ENCODE measurements at places on chromosomes 6 and 20.

- DNase-seq, result no peak
These were observed 90.8 kb downstream of the TRMT11 start for GRCh38 chr6:126076992-126077664.

GRCh38 chr20:24653306-24653705, 183.9 kb downstream of the SYNDIG1 start:
- no peak for DNase-seq

GRCh38 chr6:165597821-165598220, 65.2 kb downstream of the PDE10A start:
- no peak for DNase-seq

DNA sequence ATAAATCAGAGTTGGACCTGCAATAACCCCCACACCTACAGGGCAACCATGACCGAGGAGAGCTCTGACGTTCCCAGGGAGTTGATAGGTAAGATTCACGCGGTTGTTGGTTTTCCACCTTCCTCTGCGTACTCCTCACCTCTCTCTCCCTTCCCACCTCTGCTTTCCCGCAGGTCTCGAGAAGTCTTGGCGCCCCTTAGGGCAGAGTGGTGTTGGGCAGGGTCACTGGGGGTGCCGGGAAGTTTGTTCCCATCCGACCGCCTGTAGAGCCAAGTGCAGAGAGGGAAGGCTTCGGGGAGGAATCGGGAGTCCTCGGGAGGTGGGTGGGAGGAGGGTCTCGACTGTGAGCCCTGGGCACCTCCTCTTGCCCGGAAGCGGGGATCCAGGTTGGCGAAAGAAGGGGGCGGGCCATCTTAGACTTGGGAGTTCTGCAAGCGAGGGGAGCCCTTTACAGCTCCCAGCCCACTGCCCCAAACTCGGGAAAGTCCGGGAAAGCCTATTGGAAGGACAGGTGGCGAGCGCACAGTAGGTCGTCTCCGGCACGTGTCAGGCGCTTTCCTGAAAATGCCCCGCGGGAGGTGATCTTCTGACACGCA, 672 bp downstream of the CARMIL1 start:
- peak; percentile 35 for DNase-seq

DNA sequence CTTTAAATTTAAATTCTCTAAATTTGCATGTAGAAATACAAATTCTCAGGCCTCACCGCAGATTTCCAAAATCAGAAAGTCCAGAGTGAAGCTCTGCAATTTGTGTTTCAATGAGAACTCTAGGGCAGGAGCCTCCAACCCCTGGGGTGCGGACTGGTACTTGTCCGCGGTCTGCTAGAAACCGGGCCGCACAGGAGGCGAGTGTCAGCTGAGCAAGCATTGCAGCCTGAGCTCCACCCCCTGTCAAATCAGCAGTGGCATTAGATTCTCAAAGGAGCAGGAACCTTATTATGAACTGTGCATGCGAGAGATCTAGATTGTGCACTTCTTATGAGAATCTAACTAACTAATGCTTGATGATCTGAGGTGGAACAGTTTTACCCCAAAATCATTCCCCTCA, 203.0 kb upstream of the PCSK2 start:
- DNase-seq, result no peak

DNA sequence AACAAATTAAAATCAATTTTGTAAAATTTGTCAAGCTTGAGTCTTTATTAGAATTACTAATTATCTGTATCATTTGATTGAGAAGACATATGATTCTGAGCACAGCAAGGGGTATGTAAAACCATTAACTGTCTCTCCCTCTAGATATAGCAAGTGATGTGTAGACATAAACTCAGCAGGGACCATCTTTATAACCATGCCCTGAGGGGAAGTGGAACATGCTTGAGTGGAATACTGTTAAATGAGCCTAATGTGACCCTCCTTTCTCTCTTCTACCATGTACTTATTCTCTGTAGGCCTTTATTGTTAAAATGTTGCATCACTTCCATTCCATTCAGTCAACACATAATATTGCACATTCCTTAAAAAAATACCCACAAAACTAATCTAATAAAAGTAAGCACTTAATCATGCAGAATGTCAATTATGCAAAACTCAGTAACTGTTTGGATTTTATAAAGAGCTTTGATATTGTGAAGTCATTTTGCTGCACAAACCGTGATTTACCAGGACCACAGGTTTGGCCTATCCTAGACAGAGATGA, 896.6 kb upstream of the MANEA start:
- DNase-seq, result peak; percentile 18

DNA sequence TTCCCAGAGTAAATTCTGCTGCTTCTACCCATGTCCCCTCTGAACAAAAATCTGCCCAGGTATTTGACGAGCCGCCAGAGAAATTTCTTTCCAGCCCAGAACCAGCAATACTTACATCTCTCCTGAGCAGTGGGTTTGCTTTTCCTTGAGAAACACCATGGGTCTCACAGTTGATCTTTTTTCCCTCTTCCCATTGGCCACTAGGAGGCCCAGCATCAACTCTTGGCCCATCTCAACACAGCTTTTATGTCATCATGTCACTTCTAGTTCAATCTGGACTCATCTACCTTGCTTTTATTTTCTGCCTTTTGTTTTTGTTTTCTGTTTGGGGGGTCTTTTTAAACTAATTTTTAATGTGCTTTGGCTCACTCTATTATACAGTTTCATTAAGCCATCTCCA, 18.8 kb downstream of the MAFB start:
- no peak for DNase-seq

DNA sequence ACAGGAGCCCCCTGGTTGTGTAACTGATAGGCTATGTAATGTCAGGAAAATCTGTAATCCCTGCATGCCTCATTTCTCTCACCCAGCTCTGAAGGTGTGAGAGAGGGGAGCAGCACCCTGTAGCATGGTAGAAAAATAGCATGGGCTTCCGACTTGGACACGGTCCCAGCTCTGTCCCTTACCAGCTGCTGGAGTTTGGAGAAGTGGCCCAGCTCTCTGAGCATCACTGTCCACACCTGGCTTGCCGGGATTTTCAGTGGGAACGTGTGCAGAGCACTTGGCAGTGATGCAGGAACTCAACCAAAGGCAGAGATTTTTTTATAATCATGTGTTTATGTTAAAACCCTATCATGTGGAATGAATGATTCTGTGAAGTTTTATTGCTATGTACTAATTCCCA, 34.6 kb downstream of the STK35 start:
- no peak for DNase-seq

DNA sequence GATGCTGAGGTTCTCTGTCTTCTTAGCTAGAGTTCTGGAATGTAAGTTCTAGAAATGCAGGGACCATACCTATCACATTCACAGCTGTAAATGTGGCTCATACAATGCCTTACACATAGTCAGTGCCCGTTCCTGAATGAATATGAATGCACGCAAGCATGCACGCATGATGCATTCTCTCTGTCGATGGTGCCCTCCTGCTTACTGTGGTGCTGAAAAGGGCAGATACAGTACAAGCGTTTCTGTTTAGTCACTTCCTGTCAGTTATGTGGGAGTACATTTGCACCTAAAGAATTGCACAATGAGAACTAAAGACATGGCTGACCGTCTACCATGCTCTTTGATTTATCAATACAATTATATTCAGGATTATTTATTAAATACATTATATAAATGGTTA, 152.2 kb upstream of the SOX4 start:
- no peak for DNase-seq

DNA sequence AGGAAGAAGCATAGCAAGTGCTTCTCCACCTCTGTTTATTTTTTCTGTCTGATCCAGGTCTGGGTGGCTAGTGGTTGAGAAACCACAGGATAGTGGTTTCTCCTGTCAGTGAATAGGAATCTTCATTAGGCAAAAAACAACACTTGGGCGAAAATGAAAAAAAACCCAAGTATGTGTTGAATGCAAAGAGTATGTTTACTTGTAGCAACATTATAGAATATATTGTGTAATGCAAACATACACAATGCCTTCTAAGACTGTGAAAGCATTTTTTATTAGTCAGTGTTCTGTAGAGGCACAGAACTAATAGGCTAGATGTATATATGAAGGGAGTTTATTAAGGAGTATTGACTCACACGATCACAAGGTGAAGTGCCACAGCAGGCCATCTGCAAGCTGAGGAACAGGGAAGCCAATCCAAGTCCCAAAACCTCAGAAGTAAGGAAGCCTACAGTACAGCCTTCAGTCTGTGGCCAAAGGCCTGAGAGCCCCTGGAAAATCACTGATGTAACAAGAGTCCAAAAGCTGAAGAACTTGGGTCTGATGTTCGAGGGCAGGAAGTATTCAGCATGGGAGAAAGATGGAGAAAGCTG, 111.1 kb downstream of the UST start:
- no peak for DNase-seq

DNA sequence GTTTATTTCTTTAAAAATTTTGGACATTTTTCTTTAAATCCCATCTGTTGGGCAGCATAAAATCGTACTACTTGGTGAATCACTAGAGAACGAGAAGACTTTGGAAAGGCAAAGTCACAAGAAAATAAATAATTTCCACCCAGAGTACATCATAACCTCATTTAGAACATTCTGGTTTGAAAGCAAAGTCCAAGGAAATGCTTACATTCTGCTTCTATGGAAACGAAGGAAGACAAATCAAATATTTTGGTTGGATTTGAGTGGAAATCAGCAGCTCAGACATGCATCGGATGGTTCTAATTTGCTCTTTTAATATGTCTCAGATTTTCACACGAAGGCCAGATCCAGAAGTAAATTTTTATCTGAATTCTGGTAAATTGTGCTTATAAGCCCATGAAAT, 60.7 kb upstream of the LTV1 start:
- no peak for DNase-seq

GRCh38 chr6:31363811-31364210, 6.8 kb upstream of the HLA-B start:
- no peak for DNase-seq

GRCh38 chr6:1412901-1413300, 23.5 kb downstream of the FOXF2 start:
- DNase-seq, result no peak

DNA sequence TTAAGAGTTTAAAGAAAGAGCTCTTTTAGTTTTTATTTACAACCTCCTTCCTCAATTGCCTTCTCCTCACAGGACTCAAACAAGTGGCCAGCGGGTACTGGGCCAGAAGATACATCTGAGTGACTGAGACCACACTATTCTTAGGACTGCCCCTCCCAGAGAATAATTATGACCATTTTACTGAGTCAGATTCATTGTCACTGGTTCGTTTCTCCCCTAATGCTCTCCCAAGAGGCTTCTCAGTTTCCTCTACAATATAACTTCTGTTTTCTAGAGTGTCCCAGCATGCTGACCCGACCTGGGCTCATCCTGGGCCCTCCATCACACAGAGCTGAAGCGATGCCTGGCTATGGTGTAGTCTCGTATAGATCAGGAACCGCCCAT, 279.9 kb downstream of the CD83 start:
- no peak for DNase-seq

GRCh38 chr6:145068577-145068976, 666.7 kb downstream of the EPM2A start:
- no peak for DNase-seq

- DNase-seq, result no peak
These were observed 198.6 kb downstream of the TMEM242 start for GRCh38 chr6:157124485-157125254.

GRCh38 chr20:55273149-55273548, 732.2 kb downstream of the CBLN4 start:
- DNase-seq, result no peak

- no peak for DNase-seq
These were observed 246.3 kb downstream of the OGFRL1 start for GRCh38 chr6:71534921-71535320.

DNA sequence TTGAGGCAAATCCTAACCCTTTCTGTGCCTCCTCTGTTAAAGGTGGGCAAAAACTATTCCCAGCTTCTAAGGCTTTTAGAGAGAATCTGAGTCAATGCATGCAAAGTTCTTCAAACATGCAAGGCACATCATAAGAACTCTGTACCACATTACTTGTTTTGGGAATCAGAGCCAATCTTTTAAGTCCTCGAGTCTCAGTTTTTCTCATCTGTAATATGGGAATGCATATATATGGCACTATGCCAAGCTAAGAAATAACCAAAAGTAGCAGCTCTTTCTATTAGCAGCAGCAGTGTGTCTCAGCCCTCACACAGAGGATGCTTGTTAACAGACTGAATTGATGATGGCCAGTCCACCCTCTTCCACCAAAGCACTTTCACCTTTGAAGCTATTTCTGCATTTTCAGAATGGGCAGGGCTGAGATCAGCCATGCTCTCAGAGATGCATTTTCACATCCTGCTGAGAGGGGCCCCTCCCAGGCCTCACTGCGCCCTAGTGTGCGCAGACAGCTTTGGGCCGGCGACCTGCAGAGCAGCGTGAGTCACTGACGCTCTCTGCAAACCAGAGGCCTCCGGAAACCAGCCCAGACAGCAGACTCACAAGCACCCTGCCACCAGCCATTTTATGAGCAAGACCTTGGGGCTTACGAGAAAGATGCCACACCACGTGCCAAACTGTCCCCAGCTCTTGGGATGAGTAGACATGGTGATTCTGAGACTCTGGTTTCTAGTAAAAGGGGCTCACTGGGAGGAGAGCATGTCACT, 138.0 kb downstream of the NFATC2 start:
- DNase-seq, result no peak

DNA sequence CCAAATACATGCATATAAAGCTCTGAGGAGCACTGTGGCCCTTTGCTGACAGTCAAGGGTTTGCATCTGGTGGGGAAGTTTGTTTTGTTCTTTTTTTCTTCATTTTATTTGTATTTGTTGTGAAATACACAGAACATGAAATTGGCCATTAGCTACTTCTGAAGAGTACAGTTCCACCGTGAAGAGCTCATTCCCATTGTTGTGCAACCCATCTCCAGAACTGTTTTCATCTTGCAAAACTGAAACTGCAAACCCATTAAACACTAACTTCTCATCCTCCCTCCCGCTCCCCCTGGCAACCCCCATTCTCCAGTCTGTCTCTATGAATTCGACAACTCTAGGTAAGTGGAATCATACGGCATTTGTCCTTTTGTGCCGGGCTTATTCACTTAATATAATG, 231.3 kb downstream of the TFAP2C start:
- no peak for DNase-seq

DNA sequence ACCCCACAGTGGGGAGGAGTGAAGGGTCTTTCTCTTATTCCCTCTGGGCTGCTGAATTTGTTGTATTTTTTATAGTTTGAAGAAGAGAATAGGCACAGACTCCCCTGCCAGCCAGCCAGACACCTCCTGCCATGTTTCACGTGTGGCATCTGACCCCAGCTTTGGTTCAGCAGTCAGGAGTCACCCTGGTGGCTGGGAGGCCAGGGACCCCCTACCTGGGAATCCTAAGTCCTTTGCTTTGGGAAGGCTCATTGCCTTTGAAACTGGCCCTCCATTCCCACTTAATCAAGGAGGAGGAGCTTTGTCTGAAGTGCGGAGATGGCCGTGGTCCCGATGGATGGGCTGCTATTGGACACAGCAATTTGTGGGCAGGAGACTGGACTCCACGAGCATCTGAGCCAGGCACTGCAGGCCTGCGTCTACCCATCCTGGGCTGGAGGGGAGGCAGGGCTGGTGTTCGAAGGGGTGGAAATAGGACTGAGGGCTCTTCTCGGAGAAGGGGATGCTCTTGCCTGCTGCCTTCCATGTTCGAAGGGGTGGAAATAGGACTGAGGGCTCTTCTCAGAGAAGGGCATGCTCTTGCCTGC, 196.1 kb downstream of the DLL1 start:
- DNase-seq, result no peak

Measured in NCI-H2081 (cell line).